Hindlimb muscle (tissue), 1 donor: ENCODE measurements at places on chromosomes 12 and 14. TPM values are rescaled to one million over a fixed set of nuclear protein-coding genes. Genes with fewer than 3 reads are reported as not detected.
A peak's percentile ranks its signal among the peaks of the same experiment; 100 is the strongest.

TAS2R30 gene
- 0.14 TPM for polyA plus RNA-seq

SYT1 gene
- polyA plus RNA-seq: 1.0 TPM

TPPP2 gene
- polyA plus RNA-seq: 0.72 TPM

EXD2 gene
- 16.2 TPM for polyA plus RNA-seq

DNA sequence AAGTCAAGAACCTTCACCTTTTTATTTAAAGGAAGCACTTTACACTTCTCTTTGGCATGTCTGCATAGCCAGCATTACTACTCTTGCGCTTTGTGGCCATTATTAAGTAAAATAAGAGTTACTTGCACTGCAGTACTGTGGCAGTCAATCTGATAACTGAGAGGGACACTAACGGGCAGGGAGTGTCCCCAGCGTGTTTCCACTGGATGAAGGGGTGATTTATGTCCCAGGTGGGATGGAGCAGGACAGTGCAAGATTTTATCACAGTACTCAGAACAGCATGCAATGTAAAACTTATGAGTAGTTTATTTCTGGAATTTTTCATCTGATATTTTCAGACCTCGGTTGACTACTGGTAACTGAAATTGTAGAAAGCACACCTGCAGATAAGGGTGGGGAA is 8.1 kb upstream of the M6PR start:
- DNase-seq: no peak

DNA sequence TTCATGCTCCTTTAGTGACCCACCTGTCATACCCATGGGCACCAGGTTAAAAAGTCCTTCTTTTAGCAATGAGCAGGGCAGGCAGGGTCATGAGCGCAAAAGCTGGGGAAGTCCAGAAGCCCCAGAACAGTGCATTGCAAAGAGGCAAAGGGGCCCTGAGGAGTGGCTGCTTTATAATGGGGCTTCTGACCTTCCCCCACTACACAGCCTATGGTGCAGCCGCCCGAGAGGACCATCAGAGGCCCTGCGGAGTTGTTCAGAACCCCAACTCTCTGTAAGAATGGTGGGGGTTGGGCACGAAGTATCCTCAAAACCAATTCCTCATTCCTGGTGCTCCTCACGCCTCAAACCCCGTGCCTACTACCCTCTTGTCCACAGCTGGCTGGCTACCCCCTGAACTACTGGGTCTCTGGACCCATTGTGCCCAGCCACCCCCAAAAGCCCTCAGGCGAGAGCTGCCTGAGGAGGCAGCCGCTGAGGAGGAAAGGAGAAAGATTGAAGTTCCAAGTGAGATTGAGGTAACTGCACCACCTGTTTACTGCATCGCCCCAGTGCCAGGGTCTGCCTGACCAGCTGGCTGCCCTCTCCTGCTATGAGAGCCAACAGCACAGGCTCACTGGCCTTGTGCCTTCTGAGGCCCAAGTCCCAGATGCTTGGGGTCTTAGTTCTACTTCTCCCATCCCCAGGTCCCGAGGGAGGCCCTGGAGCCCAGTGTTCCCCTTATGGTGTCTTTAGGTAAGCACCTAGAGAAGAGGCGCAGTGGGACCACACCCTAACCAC is 6.7 kb downstream of the REC8 start:
- no peak for DNase-seq

- DNase-seq: no peak
Observed at GRCh38 chr14:54172562-54172961, 215.9 kb upstream of the BMP4 start.

- no peak for DNase-seq
Observed at GRCh38 chr14:100784523-100785337, 41.2 kb upstream of the MEG3 start.

DNA sequence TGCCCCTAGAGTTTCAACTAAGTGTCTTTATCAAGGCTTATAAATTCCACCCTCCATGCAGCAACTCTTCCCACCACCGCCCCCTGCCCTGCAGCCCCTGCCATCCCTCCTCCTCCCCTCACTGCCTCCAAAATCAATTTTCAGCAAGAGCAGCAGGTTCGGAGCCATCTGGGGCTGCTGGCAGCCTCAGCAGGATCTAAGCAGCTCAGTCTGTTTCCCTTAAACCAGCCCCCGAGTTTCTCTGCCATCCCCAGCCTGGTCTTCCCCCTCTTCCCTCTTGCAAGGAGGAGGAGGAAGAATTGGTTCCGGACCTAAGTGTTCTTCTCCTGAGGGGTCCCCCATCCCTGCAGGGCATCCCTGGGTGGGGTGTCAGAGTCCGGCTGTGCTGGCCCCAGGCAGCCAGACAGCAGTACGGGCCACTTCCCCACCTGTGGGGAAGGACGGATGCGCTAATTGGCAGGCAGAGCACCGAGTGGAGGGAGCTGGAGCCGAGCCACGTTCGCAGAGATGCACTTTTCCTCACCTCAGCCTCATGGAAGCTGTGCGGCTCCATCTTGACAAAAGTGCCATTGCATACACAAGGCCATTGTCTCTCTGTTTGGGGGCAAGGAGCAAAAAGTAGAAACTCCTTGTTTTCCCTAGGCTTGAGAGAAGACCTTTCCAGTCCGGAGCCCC is 189.3 kb downstream of the KCNA5 start:
- DNase-seq: no peak

DNA sequence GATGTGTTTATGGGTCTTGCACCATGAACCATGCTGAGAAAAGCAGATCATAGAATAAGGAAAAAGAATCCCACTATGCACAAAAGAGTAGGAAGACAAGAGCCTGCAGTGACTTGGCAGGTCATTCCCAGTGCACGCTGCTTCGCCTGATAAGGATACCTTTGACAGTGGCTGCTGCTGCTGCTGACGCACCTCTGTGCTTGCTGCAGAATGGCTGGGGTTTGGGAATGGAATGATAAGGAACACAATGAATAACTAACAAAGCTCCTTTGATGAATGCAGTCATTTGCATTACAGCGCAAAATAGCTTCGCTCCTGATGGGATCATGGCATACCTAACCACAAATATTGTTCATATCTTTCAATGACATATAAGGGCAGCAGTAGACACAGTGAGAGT is 278.7 kb downstream of the PDZRN4 start:
- no peak for DNase-seq

DNA sequence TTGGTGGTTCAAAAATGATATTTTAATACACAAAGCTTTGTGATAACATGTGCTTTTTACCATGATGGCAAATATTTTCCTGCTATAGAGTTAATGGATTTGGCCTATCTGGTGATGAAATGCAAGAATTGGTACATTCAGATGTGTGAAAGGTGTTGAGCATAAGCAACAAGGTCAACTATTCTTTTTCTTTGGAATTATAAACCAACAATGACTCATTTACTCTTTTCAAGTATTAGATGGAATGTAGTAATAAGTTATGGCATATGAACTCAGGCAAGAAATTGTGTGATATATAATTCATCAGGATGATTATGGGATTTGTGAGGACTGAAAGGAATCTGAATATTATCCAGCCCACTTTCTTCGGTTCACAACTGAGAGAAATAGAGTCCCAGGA is 471.4 kb downstream of the ETNK1 start:
- no peak for DNase-seq

GRCh38 chr14:41380017-41380416 is 226.7 kb upstream of the LRFN5 start:
- no peak for DNase-seq

DNA sequence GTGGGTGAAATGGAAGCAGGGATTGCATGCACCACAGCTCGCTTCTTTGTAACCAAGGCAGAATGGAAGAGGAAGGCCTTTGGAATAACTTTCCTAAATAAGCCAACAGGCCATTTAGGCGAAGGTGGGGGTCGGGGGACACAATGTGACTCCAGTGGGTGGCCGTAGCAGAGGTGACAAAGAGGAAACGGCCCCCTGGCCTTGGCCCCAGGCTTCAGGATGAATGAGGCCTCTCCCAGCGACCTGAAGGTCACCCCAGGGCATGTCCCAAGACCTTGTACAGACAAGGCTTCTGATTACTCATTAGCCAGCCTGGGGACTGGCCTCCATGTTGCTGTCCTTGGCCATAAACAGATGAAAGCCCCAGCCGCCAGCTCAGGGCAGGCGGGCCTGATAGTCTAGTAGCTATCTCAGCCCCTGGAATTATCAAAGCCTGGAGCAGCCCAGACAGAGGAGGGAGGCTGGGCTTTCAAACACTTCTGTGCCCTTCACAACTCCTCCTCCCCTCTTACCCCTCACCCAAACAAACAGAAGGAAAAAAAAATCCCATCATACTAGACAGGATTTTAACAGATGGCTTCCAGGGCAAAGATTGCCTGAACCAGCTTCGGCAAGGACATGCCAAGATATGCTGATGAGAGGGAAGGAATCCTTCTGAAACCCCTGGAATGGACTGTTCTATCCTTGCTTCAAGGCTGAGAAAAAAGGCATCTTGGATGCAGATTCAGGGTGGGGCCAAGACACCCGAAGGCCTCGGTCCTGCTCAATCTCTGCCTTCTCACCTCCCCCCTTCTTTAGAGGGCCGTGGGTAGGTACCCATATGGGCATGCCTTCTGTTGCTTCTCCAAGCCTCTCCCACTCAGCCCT is 142.3 kb upstream of the PARP11 start:
- DNase-seq: no peak

DNA sequence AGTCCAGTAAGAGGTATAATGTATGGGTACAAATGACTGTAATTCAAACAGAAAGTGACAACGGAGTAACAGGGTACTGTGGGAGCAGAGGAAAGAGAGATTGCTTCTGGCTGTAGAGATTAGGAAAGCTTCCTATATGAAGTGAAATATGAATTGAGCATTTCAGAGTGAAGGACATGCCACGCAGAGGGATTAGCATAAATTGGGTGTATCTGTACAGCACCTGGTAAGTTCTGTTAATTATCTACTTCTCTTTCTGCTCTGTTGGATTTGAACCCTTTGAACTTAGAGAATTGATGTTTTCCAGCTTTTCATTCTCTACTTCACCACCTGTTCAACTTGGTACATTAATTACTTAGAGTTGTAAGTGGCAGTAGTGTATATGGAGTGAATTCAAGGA is 8.8 kb downstream of the STK38L start:
- no peak for DNase-seq

- DNase-seq: no peak
Observed at GRCh38 chr12:12007001-12007712, 63.6 kb upstream of the BCL2L14 start.

DNA sequence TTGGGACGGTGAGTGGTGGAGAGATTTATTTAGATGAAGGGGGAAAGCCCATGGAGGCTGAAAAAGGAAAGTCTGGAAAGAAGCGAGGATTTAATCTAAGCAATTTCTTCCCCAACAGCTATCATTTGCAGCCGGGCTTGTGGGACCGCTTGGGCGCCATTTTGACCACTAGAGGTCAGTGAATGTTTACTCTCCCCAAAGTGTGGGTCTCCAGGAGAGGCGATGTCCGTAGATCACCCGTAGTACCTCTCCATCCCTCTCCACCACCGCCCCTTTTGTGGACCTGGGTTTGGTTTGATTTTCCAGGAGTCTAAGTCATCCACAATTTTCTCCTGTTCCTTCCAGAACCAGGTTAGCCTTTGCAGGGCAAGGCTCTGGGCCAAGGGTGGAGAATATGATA is 91.2 kb upstream of the PARP11 start:
- DNase-seq: peak; percentile 26

DNA sequence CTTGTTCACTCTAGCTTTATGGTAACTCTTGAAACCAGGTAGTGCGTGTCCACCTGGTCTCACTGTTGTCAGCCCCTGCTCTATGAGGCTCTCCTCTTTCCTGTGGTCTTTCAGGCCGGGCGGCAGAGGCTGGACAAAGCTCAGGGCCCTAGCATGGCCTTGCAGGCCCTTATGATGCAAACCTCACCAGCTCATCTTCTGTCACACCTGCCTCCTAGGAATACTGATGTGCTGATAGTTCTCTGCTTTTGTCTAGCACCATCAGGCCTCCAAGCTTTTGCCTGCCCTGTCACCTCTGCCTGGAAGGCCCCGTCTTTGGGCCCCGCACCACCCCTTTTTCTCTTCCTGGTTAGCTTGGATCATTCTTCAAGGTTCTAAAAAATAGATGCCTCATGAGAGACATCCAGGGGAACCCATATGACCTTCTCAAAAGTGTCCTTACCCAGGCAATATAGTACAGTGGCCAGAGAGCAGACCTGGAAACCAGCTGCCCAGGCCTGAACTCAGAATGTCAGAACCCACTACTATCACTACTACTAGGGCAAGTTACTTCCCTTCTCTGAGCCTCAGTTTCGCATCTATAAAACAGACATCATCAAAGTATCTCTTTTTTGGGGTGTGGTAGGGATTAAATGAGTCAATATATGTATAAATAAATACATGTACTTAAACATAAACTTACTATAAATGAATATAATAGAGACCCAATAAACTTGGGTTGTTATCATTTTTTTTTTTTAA is 91.7 kb downstream of the ZFP36L1 start:
- DNase-seq: no peak

DNA sequence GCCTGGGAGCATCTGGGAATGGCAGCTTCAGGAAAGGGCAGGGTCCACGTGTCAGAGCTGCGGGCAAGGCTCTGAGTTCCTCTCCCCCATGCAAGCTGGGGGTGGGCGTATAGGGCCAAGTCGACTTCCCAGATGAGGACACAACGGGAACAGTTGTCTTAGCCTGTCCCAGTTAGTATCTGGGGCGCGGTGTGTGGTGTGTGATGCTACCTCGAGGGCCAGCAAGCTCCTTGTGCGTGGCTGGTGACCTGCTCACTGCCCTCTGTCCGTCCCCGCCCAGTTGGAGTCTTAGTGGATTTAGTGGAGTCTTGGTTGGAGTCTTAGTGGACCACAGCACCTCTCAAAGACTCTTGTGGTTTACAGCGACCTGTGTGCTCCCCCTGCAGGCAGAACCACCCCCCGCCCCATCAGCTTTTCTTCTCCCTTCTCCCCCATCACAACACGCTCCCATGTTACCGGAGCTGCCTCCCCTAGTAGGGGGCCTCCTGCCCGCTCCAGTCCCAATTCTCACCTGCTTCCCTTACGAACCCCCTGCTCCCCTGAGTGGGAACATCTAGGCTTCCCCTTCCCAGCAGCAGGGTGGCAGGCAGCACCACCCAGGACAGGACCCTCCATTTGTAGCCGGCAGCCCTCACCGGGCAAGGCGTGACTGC is 8.7 kb downstream of the ASPG start:
- no peak for DNase-seq

DNA sequence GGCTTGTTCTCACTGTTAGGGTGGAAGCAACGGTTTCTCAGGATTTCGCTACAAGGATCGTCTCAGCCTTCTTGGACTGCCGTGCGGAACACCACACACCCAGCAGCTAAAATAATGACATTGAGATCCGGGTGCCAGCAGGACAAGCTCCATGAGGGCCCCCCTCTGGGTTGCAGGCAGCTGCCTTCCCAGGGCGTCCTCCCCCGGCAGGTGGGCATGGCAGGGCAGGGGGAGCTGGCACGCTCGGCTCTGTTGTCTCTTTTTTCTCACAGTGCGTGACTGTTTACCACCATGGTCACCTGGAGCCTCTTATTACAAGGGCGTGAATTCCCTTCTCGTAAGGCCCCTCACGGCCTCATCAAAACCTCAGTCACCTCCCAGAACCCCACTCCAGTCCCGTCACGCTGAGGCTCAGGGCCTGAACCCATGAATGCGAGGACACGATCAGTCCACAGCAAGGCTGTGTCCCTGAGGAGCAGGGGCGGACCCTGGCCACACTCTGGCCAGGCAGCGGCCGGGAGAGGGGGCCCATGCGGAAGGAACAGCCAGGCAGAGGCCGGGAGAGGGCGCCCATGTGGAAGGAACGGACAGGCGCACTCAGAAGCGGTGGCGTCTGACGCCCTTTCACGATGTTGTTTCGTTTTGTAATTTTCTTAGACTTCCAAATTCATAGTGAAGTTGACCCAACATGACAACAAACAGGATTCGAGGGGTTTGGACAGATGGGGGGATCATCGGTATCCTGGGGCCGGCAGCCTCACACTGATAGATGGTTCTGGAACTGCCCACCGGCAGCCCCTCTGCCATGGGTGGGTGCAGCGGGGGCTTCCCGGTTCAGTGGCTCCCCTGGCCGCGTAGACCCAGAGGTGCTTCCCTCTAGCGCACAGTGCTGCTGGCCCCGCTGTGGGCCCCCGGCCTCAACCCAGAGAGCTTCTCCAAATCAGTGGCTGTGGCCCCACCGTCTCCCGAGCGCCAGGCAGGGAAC is 10.0 kb downstream of the LRCOL1 start:
- DNase-seq: peak; percentile 78
